ENCODE measurements at places on chromosomes 12 and 14.

DNA sequence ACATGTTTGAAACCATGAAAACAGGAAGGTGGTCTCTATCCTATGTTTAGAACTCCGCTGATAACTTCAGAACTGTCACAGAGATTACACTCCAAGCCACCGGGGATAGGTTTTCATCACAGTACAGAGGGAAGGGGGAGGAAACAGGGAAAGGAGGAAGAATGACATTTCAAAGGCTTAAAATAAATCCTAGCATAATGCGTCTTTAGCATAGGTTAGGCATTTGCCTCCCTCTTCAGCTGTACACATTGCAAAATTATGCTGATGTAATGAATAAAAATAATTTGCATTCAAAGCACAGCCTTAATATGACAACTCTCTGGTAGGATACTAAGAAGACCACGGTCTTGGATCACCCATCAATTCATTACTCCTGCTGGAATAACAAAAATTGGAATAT, 54.3 kb upstream of the PYGL start:
- DNase-seq, result no peak

DNA sequence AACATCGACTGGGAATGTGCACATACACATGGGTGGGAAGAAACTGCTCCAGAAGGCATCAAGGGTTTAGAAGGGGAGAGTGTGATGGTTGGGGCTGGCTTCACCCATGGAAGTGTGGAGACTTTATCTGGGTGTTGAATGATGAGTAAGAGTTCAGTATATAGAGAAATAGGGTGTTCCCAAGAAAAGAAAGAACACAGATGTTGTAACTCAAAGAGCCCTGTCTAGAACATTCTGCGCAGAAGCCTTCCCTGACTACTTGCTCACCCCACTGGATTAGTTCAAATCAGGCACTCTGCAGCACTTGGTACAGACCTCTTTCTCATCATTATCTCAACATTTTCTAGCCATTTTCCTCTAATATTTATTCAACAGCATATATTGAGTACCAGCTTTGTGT, 491.7 kb downstream of the SNAPC1 start:
- DNase-seq, result no peak

DNA sequence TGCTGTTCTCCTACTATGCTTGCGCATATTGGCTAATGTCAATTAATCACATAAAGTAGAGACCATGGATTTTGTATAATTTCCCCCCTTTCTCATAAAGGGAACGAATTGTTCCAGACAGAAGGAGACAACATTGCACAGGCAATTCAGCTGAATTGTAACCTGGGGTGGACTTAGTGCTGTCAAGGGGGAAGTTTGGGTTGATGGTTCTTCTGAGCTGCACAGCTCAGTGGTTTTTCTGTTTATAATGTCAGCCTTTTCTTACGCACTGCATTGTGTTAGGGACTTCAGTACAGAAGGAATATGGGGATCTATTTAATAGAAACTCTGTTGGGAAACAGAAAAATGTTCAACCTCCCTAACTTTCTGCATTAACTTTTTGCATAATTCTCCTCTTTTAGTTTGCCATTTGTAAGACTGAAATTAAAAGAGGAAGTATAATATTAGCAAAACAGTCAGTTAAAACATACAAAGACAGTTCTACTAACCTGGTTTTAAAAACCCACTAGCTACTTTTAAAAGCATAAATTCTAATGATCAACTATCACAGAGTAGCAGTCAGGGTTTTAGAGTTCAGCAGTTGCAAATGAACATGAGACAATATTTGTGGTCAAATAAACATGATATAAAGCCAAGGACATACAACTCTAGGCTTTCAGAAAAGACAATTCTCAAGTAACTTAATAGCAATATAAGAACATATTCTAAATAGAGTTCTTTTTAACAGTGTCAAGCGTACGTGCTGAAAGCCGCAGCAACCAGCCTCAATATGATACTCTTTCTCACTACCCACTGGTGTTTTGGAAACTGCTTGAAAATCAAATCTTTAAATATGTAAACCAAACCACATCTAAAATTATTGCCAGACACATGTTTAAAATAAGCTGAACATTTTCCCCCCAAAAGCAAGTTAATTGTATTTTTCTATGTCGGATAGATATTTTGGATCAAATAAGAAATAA, 393.0 kb downstream of the FSCB start:
- no peak for DNase-seq

GRCh38 chr12:64525461-64526160, 73.7 kb downstream of the TBK1 start:
- DNase-seq, result no peak

GRCh38 chr14:62209287-62209899, 447.2 kb downstream of the SNAPC1 start:
- DNase-seq, result no peak

DNA sequence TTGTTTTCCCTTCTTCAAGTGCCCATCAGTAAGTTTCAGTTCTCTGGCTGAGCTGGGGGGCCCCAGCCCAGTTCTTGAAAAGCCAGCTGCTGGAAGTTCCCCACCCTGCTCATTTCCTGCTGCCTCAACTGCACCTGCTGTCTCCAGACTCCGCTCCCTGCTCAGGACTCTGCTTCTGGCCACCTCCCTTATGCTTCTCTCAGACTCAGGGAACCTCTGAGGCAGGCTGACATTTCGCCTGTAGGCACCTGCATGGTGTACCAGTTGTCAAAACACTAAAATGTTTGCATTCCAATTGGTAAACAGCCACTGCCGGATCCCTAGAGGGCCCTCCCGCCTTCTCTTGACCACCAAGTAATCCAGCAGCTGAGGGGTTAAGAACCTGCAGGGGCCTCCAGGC, 136.5 kb upstream of the VRK1 start:
- no peak for DNase-seq

DNA sequence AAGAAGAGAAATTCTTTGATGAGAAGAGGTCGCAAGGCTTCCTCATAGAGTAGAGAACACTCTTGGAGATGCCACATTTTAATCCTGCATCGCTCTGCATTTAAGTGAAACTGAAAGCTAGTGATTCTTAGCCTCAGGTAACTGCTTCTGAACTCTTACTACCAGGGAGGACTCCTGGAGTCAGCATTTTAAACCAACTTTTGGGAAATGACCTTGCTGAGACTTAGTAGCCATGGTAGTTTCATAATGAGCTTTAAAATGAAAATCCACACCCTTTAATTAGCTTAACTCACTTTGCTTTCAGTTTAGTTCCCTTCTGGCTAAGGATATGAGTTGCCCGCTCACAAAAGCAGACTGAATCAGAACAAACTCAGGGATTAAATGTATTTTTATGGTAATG, 80.3 kb downstream of the SYNE2 start:
- no peak for DNase-seq

DNA sequence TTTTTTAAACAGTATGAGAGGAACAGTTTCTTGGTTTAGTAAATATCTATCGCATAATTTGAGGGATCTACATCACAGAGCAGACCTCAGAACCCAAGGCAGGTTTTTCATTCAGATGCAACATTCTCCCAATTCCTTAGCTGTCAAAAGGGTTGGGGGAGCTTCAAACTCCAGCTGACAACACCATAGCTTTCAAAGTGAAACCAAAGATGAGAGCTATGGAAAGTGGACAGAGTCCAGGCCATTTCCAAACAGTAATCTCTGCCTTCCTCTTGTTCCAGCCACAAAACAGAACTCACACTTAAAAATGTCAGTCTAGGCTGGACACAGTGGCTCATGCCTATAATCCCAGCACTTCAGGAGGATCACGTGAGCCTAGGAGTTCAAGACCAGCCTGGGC, 87.8 kb downstream of the SPRING1 start:
- DNase-seq, result no peak

DNA sequence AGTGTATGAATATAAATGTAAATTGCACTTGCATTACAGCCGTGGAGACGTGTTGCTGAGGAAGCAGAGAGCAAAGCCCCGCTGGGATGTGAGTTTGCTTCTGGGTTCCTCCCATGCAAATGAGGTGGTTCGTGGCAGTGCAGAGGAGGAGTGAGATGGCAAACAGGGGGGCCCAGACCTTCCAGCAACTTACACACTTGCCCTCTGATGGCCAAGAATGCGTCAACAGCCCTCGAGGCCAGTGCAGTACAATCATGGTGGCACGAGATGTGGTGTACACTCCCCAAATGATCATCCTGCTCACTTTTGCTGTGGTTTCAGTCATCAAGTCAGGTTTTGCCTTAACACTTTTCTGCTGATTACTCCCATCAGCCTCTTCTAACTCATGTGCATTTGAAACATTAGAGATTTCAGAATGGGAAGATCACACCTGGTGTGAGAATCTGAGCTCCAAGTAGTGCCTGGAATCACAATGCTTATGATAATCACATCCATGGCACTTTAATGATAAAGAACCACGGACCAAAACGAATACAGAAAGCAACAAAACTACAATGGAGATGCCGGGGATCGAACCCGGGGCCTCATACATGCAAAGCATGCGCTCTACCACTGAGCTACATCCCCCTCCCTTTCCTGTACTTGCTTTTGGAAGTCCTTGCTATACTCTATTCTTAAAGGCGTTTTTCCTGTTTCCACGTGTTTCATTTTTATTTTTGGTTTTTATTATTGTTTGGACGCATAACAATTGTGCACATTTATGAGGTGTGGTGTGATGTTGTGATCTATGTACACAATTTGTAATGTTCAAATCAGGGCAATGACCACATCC, 7.0 kb upstream of the UBC start:
- no peak for DNase-seq

DNA sequence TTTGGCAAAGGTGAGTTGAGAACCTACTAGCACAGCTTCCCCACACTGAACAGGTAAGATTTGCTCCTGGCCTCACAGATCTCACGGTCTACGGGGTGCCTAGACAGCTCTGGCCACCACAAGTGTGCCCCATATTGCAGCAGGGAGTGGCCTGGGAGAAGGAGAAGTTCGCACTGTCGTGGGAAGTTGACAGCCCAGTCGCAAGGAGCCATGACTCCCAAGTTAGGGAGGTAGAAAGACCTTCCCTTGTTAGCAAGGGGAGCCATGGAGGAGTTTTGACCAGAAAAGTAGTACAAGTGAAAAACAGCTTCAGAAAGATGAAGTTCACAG, 316.3 kb downstream of the BCL11B start:
- no peak for DNase-seq

DNA sequence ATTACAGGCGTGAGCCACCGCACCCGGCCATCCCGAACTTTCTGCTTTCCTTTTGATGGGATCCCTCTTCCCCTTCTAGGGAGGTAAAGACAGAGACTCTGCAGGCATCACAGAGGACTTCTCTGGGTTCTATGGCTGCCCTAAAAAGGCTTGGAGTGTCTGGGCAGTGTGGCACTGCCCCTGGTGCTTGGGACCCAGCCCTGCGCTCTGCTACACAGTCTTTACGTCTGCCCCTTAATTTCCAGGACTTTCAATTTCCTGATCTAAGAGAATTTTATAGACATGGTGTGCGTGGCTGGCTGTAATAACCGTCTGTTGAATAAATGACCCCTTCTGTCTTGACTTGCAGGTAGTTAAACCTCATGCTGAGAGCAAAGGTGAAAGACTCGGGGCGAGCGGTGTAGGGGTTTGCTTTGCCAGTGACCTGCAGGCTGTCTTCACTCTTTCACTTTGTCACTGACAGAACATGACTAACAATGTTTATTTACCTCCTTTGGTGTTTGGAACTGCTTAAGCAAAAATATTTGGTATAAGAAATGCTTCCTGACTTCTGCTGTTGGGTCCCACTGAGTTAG, 110.9 kb upstream of the MAP1LC3B2 start:
- DNase-seq, result no peak

DNA sequence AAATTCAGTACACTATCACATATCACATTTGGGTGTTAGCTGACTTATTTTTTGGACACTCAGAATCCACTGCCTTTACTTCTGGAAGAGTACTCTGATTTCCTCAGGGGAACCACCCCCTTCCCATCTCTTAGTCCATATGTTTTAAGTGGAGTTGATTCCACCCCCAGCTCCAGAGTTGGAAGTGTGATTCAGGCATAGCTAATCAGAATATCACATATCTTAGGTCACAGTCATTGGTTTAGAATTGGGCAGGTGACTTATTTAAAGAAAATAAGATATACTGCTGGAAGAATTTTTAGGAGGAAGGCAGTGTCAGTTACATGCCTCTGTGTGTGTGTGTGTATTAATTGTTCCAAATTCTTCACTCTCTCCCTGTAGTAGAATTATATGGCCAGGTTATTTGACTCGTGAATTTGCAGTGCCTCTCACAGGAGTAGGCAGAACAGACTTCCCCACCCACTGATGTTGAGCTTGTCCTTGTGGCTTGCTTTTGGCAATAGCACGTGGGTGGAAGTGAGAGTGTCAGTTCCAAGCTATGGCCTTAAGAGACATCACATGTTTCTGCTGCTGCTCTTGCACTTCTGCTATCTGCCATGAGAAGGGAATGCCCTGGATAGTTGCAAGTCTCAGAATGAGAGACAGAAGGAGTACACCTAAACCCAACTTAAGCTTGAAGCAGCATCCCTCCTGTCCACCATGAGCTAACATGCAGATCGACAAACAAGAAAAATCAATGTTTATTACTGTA, 6.4 kb upstream of the GAS2L3 start:
- no peak for DNase-seq

DNA sequence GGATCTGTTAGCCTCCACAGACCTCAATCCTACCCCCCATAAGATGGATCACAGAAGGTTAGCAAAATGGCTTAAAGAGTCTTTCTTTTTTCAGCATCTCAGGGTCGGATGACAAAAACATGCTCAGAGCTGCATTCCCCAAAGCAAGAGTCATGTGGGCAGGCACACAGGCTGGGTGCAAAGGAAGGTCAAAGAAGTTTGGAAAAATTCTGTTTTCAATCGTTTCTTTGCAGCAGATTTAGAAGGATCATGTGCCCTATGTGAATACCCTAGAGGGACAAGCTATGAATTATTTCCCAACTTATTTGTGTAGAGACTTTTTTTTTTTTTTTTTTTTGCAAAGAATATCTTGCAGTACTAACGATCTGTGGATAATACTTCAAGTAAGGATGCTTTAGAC, 845.4 kb downstream of the VRK1 start:
- DNase-seq, result no peak
